Fibroblast of gingiva (primary cell): ENCODE measurements at places on chromosomes 13 and 19.

DNA sequence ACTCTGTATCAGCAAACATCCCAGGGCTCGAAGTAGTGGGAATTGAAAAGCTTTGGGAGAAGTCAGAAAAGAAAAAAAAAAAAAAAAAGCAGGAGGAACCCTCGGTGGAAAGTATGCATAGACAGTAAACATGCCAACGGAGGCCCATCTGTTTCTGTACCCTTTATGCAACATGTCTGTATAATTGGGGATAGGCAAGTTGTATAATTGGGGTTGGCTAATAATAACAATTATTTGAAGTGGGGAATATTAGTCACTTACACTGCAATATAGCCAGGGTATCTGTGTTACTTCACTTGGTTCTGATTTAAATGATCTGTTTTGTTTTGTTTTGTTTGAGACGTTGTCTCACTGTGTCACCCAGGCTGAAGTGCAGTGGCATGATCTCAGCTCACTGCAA lies 12.1 kb upstream of the IGFL4 start:
- DNase-seq: no peak

GRCh38 chr13:107993239-107993949 lies 221.9 kb downstream of the LIG4 start:
- DNase-seq: no peak

- DNase-seq: no peak
Observed at GRCh38 chr13:102172406-102172805, 229.4 kb downstream of the FGF14 start.

DNA sequence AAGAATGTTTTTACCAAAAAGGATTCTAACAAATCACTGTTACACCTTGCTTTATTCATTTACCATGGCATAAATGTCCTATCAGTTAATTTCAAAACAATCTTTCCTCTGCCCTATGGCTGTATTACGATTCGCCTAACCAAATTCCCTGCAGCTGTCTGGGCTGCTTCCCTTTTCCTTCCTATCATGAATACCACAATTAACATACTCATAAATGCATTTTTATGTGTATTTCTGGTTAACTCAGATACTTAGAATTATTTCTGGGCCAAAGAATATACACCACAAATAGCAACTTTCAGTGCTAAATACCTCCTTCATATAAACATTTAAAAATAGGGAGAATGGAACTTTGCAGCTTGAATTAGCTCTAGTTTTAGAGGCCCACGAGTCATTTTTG lies 30.4 kb downstream of the ANKRD10 start:
- DNase-seq: no peak

DNA sequence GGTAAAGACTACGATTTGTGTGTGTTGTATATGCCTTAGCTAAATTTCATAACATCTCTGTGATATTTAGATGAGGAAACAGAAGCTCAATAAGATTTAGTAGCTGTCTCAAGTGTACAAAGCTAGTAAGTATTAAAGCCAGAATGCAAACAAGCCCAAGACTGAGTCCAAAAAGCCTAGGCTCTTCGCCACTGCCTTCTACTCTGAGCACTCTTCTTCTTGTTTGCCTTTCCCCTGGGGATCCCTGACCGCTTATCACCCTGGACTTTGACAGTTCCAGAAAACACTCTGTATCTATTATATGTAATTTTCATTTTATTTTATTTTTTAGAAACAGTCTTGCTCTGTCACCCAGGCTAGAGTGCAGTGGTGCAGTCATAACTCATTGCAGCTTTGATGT lies 5.8 kb downstream of the TM9SF2 start:
- DNase-seq: no peak

- peak; percentile 76 for DNase-seq
Observed at GRCh38 chr13:30422054-30422839, at the start of gene UBE2L5. Gene UBE2L5, plus strand, starts transcription at chr13:30422493. Its CDS starts 5,498 bp downstream, at chr13:30427991.

DNA sequence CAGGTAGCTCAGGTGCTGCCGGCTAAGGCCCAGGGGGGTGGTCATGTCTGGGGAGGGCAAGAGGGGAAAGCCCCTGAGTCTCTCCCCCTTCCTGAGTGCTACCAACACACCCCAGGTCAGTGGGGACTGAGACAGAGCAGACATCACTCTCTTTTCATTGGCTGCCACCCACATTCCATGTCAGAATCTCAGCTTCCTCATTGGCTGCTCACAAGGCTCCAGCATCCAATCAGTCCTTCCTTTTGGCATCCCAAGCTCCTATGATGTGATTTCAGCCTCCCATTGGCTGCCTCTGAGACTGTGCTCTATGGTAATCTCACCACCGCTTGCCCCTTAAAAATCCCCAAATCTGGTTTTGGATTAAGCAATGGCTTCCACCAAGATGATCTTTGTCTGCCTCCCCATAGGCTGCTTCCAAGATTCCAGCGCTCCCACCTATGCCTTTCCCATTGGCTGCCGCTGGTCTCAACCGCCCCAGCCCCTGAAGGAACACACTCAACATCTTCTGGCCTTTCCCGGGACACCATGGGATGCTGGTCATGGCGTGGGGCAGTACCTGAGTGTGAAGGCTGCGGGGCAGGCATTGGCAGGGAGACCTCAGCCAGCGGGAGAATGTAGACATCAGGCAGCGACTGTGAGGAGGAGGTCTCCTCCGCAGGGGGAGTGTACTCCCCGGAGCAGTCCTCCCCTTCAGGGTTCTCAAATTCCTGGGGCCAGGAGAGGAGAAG lies 2.0 kb downstream of the LMTK3 start:
- DNase-seq: no peak

- DNase-seq: peak; percentile 91
Observed at GRCh38 chr13:109154966-109155761, 525.8 kb downstream of the MYO16 start.

DNA sequence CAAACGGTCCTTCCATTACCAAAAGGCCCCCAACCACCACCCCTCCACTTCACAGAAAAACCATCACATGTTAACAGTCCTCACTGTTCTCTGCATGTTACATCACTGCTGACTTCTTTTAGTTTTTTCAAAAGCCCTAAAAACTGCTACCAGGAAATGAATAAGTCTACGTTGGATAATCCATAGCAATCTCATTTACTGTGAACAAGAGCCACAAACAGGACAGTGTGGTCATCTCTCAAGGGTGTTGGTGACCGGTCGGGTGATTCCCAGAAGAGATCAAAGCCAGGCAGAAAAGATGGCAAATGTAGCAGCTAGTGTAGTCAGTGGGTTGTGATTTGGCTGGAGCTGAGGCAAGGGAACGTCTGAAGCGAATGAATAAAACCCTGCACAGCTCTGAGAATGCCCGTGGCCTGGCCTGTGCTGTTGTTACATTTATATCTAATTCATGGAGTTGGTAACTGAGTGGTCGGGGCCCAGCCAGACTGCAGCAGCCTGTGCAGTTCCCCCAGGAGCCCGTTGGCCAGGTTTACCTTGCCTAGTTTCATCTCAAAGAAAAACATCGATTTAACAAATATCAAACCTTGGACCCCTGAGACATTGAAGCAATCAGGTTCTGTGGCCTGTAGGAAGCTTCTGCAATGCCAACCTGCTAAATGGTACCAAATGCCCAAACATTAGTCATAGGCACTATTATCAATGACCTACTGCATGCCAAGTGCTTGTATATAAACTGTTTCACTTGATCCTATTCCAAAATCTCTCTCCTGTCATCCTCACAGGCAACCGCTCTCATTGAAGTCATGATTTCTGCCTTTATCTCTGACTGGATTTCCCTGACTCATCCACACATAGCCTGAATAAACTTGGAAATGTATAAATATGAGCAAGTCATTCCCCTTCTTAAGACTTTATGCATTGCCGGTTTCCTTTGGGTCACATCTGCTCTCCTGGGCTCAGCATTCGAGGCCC lies 153.8 kb upstream of the SERP2 start:
- DNase-seq: peak; percentile 54

- no peak for DNase-seq
Observed at GRCh38 chr13:21879263-21879914, 208.5 kb downstream of the FGF9 start.

DNA sequence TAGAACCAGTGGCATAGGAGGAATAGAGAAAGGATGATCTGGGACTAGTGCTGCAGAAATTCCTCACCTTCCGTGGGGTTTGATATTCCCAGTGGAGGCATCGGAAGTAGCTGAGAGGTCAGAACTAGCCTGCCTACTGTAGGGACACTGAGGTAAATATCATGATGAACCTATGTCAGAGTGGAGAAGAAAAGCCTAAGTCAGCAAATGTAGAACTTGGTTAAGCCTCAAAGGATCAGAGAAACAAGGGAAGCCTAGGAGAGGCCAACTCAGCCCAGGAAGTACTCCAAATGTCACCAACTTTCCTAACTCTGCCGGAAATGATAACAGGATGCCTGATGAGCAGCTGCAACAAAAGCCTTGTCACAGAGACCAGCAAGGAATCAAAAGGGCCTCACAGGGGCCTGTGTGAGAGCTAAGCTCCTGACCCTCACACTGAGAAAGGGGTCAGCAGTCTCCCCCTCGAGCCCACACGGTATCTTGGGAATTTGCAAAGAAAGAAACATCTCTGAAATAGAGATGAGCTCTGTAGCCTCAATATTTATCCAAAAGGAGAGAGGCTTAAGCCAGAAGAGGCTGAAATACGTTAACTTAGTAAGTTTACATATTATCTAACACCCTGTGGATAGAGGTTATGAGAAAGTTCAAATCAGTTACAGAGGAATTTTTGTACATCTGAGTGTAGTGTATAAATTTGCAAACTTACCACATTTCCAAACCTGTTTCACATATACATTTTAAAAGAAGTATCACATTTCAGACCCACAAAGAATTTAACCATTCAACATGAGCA lies 1064.3 kb downstream of the DIAPH3 start:
- no peak for DNase-seq

GRCh38 chr13:98606296-98606695 lies 29.4 kb upstream of the STK24 start:
- DNase-seq: no peak
